ENCODE measurements at places on chromosomes 2 and 18.

GRCh38 chr2:80392441-80392840, 87.9 kb upstream of the LRRTM1 start:
- no peak for DNase-seq

DNA sequence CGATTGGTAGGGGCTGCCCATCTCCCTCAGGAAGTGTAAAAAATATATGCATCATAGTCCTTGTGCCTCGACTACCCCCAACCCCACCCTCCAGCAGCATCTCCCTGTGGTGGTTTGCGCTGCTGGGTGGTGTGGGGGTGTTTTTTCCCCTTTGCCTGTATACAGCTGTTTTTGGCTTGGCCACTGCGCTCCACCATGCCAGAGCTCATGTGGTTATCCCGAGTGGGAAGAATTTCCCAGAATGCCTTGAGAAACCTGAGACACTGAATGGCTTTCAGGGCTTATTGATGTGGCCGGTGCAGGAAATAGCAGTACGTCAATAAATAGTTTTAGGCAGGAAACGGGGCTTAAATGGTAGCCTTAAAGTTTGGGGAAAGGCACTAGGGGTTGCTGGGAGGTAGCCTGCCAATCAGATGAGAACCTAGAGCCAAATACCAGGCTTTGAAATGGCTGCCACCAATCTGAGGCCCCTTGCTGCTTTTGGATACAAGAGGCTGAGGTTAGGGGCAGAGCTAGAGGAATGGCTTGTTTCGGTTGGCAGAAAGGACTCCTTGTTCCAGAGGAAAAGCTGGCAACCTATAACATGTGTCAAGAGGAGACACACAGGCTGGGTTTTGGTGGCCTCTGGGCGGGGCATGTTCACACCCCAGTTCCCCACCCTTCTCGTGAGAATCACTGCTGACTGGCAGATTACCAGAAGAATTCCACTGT, 144.1 kb downstream of the SMAD7 start:
- no peak for DNase-seq

- no peak for DNase-seq
Observed at GRCh38 chr2:144510294-144510991, 9.5 kb downstream of the ZEB2 start.

- no peak for DNase-seq
Observed at GRCh38 chr18:51659781-51660180, 462.3 kb upstream of the MEX3C start.

DNA sequence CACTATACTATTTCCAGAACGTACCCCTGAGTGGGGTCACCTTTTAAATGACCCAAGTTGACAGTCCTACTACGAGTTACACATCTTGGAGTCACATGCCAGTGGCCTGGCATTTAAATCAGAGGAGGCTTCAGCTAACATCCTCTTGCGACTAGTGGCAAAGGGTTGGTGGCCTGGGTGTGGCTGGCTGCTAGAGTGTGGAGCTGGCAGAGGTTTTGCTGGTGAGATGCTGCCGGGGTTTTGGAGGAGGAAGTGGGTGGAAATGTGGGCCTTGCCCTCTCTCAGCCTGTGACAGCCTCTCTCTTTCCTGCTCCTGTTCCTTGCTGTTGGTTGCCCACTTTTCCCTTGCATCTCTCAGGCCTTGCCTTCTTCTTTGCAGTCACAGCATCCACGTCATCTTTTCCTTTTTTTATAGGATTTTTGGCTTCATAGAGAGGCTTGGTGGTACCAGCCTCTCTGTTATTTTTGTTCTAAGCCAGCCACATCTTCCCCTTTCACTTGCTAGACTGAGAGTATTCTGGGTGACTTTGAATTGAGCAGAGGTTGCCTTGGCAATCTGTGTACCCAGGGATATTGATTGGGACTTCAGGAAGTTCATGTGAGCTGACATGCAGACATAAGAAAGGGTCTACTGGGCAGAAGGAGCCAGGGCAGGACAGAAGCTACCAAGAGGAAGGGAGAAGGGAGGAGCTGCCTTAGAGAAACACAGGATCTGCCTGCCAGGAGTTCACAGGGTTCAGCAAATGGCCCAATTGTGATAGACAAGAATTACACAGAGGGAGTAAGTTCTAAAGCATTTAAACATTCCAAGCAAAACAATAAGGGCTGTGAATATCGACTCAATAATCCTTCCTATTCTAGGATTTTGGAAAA, 55.4 kb downstream of the CDC42EP3 start:
- DNase-seq: peak; percentile 33

- no peak for DNase-seq
Observed at GRCh38 chr2:120448961-120449810, 103.2 kb downstream of the INHBB start.

GRCh38 chr18:28063271-28063761, 113.6 kb downstream of the CDH2 start:
- no peak for DNase-seq

GRCh38 chr2:162073888-162074631, at the start of gene DPP4:
TSS of gene DPP4 (minus strand) at chr2:162074215. CDS start at chr2:162073981, 234 bp downstream.
- DNase-seq: no peak

GRCh38 chr2:27606611-27607010, 22.2 kb downstream of the CCDC121 start:
- no peak for DNase-seq

DNA sequence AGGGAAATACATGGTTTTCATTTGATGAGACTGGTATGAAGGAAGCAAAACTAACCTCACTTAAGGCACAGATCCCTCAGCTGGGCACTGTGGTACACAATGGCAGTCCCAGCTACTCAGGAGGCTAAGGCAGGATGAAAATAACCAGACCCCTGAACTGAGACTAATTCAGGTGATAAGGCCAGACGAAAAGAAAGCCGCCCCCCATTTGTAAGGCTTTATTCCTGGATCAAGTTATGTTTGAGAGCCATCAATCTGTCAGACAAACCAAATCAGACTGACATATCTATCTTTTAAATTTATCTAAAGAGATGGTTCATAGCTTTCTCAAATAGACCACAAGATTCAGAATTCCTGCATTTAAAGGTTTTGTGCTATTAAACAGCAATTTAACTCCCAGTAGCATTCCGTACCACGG, 4.1 kb downstream of the SRSF7 start:
- no peak for DNase-seq

- no peak for DNase-seq
Observed at GRCh38 chr2:96898641-96899412, 28.9 kb upstream of the SEMA4C start.

GRCh38 chr2:144201868-144202468, 318.0 kb downstream of the ZEB2 start:
- DNase-seq: no peak

DNA sequence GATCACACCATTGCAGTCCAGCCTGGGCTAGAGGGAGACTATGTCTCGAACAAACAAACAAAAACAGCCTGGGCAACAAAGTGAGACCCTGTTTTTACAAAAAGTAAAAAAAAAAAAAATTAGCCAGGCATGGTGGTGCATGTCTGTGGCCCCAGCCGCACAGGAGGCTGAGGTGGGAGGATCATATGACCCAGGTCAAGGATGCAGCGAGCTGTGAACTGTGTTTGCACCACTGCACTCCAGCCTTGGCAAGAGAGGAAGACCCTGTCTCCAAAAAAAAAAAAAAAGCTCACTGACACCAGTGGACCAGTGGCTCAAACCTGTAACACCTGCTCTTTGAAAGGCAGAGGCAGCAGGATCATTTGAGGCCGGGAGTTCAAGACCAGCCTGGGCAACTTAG, 40.1 kb downstream of the UNC50 start:
- no peak for DNase-seq

DNA sequence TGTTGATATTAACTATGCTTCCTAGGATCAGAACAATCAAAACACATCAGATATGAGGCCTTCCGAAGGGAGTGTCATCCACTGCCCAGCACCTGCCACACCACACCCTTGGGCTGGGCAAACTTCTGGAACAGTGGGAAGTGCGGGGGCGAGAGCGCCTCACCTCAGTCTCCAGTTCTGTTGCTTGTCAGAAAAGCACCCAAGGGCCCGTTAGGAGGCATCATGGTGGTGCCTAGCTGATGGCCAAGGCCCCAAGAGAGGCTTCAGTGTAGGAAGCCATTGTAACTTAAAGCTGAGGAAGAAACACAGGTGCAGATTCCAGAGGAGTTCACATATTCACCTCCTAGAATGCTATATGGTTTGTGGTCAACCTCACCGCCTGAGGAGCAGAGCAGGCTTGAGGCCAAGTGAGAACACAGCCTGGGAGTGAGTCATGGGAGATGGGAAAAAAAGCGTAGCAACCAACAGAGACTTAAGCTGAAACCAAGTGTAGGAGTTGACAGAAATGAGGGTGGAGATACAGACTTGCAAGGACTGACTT, 85.1 kb upstream of the ATL2 start:
- no peak for DNase-seq

- DNase-seq: no peak
Observed at GRCh38 chr2:179652296-179652695, 209.1 kb downstream of the ZNF385B start.

GRCh38 chr2:105873721-105874120, 129.0 kb downstream of the NCK2 start:
- peak; percentile 58 for DNase-seq

DNA sequence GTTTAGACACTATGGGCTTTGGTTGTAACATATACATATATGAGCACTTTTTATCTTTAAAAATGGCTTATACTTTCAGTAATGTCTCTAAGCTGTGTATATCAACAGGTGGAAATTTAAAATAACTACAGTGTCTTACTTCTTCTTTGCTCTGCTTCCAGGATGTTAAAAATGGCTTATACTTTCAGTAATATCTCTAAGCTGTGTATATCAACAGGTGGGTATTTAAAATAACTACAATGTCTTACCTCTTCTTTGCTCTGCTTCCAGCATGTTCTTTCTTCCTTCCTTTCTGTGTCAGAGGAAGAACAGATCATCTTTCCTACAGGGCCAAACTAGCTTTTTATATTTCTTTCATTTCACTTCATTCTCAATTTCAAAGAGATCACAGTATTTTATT, 689.6 kb downstream of the EPHA4 start:
- DNase-seq: no peak

- no peak for DNase-seq
Observed at GRCh38 chr2:16958266-16958665, 292.6 kb upstream of the CYRIA start.

- peak; percentile 24 for DNase-seq
Observed at GRCh38 chr18:63319383-63320122, at the start of gene BCL2. TSS of gene BCL2 (minus strand) at chr18:63319769.

GRCh38 chr2:10794876-10795275, 17.7 kb downstream of the PDIA6 start:
- DNase-seq: no peak

GRCh38 chr2:105262651-105263091, 21.1 kb downstream of the GPR45 start:
- DNase-seq: no peak

DNA sequence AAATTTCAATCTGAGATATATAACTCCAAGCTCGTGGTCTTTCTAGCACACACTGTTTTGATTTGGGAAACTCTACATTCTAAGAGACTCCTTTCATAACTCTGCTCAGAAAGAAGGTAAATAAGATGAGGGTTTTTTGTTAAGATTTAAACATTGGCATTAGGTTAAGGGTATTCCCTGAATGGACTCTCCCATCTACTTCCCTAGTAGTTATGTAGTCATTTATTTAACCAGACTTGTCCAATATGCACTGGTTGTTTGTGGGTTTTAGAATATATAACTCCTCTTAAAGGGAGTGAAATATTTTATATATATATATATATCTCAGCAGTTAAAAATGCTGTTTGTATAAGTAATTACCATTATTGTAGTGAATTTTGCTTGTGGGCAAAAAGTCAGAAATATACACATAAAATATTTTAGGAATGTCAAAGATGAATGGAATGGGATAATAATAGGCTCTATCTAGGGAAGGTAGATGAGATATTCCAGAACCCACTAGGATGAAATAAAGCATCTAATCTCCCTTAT, 61.5 kb upstream of the WDR75 start:
- DNase-seq: no peak

DNA sequence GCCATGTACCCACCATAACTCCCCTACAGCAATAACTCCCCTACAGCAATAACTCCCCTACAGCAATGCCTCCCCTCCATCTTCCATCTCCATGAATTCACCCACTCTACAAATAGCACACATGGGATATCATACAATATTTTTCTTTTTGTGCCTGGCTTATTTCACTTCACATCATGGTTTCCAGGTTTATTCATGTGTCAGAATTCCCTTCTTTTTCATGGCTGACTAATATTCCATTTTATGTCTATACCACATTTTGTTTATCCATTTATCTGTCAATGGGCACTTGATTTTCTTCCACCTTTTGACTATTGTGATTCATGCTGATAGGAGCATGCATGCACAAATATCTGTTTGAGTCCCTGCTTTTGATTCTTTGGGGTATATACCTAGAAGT, 178.3 kb downstream of the SMAD7 start:
- no peak for DNase-seq
